ENCODE measurements at places on chromosomes 1 and 21. TPM values are rescaled to one million over a fixed set of nuclear protein-coding genes. Genes with fewer than 3 reads are reported as not detected.

GRCh38 chr1:239270509-239270908, 115.9 kb upstream of the CHRM3 start:
- DNase-seq = no peak

DPM3 gene
- total RNA-seq = 12.7 TPM

DNA sequence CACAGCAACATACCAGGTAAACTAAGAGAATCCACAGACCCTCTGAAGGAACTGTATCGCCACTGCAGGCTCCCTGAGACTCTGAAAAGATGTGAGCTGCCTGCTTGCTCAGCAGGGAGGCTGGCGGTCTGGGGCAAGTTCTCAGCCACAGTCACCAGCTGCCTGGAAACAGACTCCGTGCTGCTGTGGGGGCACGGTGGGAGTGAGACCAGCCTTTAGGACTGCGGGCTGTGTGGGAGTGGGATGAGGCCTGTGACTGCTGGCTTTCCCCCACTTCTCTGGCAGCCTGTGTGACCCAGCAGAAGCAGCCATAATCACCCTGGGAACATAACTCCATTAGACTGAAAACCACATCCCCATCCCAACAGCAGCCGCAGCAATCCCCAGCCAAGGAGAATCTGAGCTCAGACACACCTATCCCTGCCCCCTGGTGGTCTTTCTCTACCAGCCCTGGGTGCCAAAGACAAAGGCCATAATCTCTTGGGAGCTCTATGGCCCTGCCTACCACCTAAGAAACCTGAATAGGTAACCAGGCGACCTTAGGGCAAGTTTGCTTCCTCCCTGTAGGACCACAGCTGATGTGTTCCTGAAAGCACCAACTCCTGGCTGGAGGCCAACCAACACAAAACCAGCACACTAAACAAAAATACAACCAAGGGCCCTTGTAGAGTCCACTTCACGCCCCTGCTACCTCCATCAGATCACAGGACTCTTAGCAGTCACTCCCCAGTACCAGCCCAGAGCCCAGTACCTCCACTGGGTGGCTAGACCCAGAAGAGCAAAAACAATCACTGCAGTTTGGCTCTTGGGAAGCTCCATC, 151.5 kb downstream of the SMYD3 start:
- DNase-seq = peak; percentile 16

DNA sequence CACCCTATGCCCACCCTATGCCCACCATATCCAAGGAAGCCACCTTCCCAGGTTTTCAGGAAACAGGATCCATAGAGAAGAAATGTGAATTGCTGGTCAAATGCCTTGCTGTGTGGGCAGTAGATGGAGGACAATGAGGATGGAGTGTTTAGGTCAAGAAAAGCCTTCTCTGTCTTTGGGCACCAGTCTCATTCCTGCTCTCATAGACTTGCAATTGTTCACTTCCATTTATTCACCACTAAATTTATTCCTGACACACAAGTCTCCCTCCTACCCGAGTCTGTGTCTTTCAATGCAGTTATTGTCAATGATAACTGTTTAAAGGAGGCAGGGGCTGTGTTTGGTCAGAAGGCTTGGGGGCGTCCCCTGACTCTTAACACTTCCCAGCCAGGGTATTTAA, 48.0 kb upstream of the ITPKB start:
- DNase-seq = no peak

- DNase-seq = peak; percentile 15
Observed at GRCh38 chr1:32876341-32877210, 5.9 kb upstream of the FNDC5 start.

DNA sequence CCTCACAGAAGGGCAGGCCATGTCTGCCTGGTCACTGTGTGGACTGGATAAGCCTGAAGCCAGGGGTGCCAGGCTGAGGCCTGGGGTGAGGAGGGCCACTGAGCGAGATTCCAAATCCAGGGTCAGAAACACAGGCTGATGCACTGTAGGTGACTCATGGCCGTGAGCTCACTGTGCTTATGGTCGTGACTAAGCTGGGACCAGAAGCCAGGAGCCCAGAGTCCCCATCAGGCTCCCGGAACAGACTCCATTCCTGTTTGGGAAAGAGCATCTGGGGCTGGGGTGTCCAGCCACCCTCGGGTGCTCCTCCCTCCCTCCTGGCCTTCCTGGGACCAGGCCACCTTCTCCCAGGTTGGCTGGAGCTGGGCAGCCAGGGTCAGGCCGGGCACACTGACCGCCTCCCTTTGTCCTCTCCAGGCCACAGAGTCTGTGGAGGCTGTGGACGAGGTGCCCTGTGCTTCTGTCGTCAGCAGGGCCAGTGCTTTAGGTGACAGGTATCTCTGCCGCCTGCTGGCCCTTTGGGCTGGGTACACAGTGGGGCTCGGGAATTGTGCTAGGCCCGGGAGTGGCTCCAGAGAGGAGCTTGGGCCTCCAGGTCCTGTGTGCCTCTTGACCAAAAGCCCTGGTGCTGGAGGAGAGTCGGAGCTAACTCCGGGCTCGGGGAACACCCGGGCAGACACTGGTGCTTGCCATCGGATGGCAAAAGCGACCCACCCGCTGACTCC, 36.7 kb downstream of the AJAP1 start:
- peak; percentile 36 for DNase-seq

ZNF683 gene
- total RNA-seq = not detected

DNA sequence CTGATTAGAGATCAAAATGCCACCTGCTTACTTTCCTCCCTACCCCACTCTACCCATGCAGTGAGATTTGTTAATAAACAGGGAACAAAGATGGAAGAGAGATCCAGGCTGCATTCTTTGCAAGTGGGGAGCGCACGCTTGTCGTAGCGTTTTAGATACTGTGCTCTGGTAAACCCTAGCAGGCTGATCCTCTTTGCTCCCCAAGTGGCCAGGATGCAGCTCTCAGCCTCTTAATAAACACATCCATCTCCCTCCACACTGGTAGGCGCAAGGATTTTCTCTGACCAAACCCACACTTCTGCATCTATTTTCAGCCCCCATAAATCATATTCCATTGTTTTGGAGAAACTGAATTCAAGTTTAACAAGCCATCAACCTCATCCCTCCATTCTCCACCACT, 2.9 kb downstream of the PGBD5 start:
- no peak for DNase-seq

CCDC27 gene
- not detected for total RNA-seq

- DNase-seq = no peak
Observed at GRCh38 chr1:199338760-199339159, 688.8 kb upstream of the NR5A2 start.

- DNase-seq = no peak
Observed at GRCh38 chr1:177770096-177770495, 199.8 kb downstream of the SEC16B start.

CSTB gene
- total RNA-seq = 4.2 TPM

TDRD5 gene
- 0.87 TPM for total RNA-seq

DNA sequence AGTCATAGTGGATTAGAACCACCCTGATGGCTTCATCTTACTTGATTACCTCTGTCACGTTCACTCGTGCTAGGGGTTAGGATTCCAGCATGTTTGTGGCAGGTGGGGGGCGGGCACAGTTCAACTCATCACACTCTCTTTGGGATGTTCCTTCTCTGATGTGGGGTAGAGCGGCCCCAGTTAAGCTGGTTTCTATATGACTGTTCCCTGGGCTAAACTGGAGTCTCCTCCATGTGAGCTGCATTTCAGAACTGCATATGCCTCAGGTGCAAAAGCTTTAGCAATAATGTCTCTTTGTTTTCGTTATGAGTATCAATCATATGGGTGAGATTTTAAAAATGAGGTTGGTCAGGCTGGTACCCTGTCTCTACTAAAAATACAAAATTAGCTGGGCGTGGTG, 393.2 kb downstream of the RPS6KC1 start:
- no peak for DNase-seq

DNA sequence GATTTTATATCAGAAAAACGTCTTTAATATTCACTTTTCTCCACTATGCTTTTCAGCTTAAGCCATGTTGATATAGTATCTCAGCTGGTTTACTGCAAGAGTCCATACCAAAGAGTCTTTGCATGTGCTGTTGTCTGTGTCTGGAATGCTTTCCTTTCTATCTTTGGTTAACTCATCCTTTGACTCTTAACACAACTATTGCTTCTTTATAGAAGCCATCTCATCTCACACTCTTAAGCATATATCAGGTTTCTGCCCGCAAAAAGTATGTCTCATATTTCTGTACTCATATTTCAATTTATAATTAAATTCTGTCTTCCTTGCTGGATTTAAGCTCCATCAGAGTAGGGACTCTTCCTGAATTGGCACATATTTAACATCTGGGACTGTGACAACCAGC, 220.9 kb upstream of the KCNK2 start:
- DNase-seq = no peak

DNA sequence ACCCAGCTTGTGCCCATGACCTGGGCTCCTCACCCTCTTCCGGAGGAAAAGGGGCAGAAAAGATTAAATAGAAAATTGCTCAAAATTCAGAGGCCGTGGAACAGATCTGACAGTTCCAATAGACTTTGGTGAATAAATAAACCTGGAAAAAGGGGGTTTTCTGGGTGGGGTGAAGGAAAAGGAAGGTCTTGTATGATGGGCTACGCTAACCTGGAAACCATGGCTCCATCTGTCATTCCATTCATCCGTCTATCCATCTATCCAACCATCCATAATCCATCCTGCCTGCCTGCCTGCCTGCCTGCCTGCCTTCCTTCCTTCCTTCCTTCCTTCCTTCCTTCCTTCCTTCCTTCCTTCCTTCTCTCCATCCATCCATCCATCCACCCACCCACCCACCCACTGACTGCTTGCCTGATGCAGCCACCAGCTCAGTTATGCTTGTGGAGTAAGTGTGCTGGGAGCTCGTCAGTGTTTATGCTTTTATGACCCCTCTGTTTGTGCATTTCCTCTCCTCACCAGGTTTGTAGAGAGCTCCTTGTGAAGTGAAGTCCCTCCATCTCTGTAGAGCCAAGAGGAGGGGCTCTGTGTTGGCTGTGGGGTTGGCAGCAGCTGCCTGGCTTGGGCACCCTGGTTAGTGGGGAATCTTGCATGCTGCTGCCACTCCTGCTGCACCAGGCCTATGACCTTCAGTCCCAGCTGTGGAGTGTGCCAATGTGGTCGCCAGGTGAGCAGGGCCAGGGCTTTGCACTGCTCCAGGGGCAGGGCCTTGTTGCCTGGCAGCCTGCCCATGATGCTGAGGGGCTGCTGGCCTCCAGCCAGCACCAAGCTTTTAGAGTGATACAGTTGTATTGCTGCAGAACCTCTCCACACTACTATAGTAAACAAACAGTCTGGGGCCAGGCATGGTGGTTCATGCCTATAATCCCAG, 16.0 kb upstream of the POU3F1 start:
- DNase-seq = no peak

RNU1-2 gene
- total RNA-seq = under 0.01 TPM

All from renal cortical epithelial cell (primary cell).